ENCODE measurements at places on chromosomes 7 and 10.

DNA sequence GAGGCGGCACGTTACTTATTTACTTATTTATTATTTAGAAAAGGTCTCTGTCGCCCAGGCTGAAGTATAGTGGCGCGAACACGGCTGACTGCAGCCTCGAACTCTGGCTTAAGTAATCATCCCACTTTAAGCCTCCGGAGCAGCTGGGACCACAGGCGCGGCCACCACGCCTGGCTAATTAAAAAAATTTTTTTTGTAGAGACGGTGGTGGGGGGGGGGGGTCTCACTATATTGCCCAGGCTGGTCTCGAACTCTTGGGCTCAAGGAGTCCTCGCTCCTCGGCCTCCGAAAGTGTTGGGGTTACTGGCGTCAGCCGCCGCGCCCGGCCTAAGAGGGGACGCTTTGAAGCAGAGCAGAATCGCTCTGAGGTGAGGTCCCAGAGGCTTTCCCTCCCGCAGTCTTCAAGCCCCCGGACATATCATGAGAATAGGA is 675 bp upstream of the FRAT2 start:
- DNase-seq, result peak; percentile 32

GRCh38 chr7:100369105-100369504 is 4.2 kb upstream of the PILRA start:
- DNase-seq, result no peak

GRCh38 chr10:43230909-43231522 is 35.8 kb downstream of the RASGEF1A start:
- DNase-seq, result no peak

DNA sequence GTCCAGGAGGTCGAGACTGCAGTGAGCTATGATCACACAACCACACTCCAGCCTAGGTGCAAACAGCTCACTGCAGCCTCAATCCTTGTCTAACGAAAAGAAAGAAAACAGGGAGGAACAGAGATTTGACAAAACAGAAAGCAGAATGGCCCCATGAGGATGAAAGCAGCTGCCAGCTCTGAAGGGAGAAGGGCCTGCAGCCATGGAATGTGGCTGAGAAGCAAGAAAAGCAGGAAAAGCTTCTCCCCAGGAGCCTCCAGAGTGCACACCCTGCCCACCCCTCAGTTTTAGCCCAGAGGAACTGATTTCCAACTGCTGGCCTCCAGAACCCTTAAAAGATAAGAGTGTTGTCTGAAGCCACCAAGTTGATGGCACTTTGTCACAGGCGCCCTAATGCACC is 13.0 kb downstream of the ESYT2 start:
- DNase-seq, result no peak

GRCh38 chr10:44278837-44279324 is 106.0 kb downstream of the CXCL12 start:
- DNase-seq, result no peak

- DNase-seq, result no peak
These were observed 749.7 kb upstream of the POM121L12 start for GRCh38 chr7:52285689-52286088.

GRCh38 chr10:108812296-108812695 is 1111.0 kb downstream of the XPNPEP1 start:
- DNase-seq, result no peak

DNA sequence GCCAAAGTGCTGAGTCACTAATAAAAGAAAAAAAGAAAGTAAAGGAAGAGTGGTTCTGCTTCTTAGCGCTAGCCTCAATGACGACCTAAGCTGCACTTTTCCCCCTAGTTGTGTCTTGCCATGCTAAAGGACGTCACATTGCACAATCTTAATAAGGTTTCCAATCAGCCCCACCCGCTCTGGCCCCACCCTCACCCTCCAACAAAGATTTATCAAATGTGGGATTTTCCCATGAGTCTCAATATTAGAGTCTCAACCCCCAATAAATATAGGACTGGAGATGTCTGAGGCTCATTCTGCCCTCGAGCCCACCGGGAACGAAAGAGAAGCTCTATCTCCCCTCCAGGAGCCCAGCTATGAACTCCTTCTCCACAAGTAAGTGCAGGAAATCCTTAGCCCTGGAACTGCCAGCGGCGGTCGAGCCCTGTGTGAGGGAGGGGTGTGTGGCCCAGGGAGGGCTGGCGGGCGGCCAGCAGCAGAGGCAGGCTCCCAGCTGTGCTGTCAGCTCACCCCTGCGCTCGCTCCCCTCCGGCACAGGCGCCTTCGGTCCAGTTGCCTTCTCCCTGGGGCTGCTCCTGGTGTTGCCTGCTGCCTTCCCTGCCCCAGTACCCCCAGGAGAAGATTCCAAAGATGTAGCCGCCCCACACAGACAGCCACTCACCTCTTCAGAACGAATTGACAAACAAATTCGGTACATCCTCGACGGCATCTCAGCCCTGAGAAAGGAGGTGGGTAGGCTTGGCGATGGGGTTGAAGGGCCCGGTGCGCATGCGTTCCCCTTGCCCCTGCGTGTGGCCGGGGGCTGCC is at the start of gene IL6:
Gene IL6 (plus strand): TSS at position 294 of the 807 bp plus-strand sequence. CDS start 63 bp downstream, at position 357.
- DNase-seq, result peak; percentile 37

DNA sequence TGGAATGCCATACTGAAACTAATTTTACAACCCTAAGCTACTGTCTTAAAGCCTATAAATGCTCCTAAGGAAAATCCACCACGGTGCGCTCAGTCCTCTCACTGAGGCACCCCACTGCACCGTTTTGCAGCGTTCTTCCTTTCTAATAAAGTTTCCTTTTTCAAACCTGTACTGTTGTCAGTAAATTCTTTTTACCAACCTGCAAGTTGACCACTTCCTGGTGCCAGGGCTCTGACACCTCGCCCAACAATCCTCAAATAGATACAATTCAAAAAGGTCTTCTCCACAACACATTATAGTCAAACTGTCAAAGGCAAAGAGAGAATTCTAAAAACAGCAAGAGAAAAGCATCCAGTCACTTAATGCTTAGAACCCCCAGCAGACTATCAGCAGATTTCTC is 42.8 kb downstream of the HERPUD2 start:
- DNase-seq, result no peak

DNA sequence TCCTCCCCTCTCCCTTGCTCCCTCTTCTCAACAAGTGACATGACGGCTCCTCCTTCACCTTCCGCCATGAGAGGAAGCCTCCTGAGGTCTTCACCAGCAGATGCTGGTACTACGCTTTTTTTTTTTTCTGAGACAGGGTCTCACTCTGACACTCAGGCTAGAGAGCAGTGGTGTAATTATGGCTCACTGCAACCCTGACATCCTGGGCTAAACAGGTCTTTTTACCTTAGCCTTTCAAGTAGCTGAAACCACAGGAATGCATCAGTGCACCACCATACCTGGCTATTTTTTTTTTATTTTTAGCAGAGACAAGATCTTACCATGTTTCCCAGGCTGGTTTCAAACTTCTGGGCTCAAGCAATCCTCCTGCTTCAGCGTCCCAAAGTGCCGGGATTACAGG is 43.6 kb downstream of the MDH2 start:
- DNase-seq, result no peak

- no peak for DNase-seq
These were observed 76.4 kb downstream of the PRR15 start for GRCh38 chr7:29639886-29640595.

GRCh38 chr10:85858776-85859515 is 507.6 kb downstream of the GRID1 start:
- no peak for DNase-seq

- no peak for DNase-seq
These were observed 58.5 kb upstream of the MKX start for GRCh38 chr10:27804136-27804535.

DNA sequence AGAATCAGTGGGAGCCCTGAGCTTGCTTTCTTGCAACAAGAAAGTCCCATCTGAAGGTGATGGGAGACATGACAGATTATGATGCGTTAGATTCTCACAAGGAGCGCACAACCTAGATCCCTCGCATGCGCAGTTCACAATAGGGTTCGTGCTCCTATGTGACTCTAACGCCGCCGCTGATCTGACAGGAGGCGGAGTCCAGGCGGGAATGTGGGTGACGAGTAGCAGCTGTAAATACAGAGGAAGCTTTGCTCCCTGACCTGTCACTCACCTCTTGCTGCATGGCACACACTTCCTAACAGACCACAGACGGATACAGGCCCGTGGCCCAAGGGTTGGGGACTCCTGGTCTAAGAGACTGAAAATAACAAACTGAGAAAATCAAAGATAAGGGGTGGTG is 1163.4 kb upstream of the AUTS2 start:
- no peak for DNase-seq

DNA sequence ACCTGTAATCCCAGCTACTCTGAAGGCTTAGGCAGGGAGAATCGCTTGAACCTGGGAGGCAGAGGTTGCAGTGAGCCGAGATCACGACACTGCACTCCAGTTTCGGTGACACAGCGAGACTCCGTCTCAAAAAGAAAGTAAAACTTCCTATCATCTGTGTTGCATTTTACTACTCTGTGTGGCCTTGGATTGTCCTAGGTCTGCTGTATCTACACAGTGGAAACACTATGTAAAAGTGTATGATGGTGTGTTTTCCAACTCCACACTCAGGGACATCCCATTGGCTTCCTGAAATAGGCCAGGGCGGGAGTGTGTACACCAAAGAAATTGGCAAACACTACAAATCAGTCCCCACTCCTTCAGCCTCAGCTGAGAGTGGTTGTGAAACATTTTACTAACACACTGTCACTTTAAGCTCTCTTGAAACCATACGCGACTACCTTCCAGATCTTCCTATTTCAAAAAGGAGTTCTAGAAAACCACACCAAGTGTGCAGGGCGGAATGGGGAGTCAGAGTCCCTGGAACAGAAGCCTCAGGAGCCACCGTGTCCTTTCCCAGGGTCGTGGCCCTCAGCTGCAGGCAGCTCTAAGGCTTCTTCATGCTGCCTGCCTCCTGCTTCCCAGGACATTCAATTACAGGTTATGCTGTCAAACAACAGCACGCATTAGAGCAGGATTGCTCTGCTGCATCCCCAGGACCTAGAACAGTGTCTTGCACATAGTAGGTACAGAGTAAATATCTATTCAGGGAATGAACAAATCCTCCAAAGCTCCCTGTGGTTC is 275.4 kb downstream of the PARD3 start:
- no peak for DNase-seq

DNA sequence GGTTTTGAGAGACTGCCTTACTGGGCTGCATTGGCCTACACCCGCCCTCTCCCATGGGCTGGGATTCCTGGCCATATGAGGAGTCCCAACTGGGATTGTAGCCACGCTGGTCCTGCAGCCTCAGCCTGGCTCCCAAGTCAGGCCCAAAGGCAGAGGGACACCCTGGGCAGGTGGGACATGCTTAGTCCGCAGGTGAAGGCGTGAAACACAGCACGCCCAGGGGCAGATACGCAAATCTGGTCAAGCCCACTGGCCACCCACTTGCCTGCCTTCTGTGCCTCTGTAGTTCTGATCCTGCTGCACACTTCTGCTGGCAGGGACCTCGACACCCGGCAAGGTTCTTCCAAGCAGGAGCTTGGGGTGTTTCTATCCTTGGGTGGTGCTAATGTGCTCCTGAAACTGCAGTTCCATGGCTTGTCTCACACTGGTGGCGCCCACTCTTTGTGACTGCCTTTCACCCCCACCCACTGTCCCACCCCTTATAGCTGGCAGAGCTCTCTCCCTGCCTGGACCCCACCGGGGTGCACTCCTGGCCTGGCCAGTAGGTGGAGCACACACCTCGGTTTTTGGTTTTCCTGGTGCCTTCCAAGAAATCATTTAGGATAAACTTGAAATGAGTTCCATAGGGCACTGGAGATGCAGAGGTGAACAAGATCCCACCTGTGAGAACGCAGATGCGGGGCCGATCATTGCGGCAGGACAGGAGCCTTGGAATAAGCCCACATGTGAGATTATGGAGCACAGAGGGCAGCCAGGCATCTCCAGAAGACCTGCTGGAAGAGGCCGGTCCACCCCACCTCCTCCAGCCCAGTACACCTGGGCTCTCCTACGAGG is 47.9 kb downstream of the MKI67 start:
- DNase-seq, result peak; percentile 65

DNA sequence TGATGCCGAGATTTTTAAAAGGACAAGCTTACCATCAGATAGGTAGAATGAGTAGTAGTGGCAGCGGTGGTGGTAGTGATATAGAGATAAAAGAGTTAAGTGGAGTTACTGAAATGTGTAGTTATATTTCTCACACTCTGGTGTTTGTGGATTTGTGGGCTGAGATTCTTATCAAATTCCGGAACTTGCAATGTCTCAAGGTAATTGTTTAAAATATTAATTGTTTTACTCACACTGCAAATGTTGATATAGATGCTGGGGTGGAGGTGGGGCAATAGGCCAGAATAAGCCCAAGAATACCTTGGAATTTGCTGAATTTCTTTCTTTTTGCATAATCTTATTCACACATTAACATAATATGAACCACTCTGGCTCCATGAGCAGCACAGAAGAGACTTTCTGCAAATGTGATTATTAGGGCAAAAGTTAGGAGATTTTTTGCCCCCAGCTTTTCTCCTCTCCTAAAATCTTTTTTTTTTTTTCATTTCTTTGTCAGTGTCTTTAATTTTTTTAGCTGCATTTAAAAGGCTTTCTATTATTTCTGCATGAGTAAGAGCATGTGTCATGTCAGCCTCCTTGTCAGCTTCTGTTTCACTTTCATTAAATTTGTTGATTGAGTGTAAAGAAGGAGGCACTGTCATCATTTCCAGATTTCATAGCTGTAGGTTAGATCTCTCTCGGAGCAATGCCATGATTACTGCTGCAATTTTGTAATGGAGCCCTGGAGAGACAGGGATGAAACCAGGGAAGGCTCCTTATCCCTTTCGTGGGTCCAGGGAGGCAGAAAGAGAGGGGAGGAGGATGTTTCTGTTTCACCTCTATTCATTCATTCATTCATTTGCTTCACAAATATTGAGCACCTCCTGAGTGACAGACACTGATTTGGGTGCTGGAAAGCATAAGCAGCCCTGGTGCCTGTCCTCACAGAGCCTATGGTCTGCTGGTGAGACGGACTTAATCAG is 13.1 kb upstream of the SGMS1 start:
- DNase-seq, result peak; percentile 47

- peak; percentile 98 for DNase-seq
These were observed 9.7 kb upstream of the ZFAND2A start for GRCh38 chr7:1169409-1170368.

GRCh38 chr10:31099094-31099493 is 67.4 kb upstream of the ZNF438 start:
- no peak for DNase-seq

- peak; percentile 21 for DNase-seq
These were observed 82.6 kb upstream of the AOAH start for GRCh38 chr7:36806891-36807290.

DNA sequence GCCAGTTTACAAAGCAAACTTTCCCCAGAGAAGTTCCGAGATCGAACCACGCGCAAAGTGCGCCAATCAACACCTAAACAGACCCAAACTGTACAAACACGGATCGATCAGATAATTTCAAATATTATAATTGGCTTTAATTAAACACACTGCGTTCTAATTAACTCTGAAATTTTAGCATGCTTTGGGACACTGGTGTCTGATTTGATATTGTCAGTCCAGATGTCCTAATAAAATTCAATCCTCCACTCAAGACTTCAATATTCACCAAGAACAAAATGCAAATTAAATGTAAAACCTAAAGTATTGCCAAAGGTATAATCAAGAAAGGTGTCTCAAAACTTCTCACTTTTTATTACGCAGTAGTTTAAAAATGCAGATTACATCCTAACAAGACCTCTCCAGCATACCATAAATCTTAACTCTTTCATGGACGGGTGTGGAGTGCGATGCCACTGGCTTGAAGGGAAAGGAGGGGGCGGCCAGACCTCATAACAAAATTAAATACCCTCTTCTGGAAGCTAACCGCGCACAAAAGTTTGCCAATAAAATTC is 5.9 kb upstream of the EBF3 start:
- no peak for DNase-seq

GRCh38 chr7:50835156-50835555 is 52.5 kb upstream of the GRB10 start:
- no peak for DNase-seq

All from activated CD4-positive, alpha-beta T cell treated with anti-CD3 and anti-CD28 coated beads for 36 hours (primary cell).